ENCODE measurements at places on chromosomes 16 and 17.

- DNase-seq, result no peak
Observed at GRCh38 chr17:72394531-72394930, 273.7 kb downstream of the SOX9 start.

- no peak for DNase-seq
Observed at GRCh38 chr16:5072334-5073278, 963 bp downstream of the ALG1 start.

GRCh38 chr17:58756246-58757161, 850 bp downstream of the PPM1E start:
- no peak for DNase-seq

DNA sequence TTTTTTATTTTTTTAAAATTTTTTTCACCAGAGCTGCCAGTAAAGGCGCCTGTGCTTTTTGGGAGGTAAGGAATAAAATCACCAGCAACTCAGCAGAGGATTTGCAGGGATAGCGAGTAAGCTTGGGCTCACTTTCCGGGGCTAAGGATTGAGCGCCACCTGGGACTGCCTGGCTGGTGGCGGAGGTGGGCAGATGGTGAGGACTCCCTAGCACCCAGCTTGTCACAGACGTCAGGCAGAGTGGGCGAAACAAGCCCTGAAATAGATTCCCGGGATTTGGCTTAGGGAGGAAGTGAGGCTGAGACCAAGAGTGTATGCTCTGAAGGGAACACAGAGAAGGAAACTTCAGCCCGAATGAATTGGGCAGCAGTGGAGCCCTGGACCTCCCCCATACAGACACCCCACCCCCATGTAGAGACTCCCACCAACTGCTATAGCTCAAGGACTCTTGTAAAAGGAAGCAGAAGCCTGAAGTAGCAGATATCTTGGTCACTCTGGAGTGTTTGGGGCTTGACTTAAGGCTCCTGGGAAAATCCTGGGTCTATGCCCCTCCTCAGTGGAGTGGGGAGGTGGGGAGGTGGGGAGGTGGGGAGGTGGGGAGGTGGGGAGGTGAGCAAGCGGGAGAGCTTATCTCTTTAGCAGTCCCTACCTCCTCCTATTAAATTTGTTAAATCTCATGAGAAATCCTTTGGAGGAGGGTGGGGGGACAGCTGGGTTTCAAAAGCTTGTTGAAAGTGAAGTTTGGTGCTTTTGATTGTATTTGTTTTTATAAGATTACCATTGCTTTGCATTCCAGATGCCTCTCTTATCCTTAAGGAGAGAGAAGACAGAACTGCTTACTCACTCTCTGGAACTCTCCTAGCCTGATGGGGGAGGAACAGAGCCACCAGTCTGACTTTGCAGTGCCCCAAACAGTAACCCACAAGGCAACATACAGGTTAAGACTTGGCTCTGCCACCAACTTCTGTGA, 8.2 kb downstream of the ARL4D start:
- no peak for DNase-seq

DNA sequence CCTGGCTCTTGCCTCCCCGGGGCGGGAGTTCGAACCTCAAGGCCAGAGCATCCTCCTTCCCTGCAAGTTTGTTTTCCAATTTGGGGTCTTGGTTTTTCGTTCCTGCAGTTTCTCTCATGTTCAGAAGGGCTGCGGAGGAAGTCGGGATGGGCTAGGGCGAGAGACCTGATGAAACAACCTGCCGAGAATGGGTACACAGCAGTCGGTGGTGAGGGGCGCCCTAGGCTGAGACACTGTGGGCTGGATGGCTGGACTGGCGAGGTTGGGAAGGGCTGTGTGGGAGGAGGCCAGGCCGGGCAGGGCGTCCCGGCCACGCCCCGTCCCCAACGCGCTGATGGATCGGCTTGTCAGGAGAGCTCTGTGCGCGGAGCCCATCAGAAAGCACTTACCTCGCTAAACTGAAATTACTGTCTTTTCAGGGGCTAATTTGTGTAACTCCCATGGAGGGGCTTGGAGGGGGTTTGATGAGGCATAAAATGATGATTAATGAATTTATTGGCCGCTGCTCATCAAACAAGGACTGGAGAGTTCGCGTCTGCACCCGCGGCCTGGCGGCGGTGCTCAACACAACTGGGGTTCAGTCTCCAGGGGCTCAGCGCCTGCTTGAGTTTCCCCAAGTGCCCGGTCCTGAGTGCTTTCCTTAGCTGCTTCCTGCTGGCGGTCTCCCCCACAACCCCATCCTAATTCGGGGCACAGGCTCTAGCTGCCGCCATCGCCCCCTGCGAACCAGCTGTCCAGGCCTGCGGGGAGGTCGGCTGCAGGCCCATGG, 9.0 kb downstream of the IRX5 start:
- no peak for DNase-seq

GRCh38 chr16:85435700-85436099, 177.4 kb upstream of the GSE1 start:
- no peak for DNase-seq

DNA sequence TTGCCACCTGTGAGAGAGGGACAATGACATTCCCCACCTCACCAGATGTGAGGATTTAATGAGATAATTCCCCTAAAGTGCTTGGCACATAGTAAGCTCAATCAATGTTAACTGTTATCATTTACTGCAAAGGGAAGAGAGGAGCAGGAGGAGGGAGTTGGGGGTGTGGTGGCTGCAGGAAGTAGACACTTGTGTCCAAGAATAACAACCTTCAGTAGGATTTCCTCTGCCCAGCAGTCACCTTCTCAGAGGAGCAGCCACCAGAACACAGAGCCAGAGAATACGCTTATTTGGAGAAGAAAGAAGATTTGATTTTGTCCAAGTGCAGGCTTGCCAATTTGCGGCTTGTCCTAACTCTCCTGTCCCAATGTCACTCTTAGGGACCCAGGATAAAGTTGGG, 10.2 kb downstream of the CBX4 start:
- DNase-seq, result no peak

DNA sequence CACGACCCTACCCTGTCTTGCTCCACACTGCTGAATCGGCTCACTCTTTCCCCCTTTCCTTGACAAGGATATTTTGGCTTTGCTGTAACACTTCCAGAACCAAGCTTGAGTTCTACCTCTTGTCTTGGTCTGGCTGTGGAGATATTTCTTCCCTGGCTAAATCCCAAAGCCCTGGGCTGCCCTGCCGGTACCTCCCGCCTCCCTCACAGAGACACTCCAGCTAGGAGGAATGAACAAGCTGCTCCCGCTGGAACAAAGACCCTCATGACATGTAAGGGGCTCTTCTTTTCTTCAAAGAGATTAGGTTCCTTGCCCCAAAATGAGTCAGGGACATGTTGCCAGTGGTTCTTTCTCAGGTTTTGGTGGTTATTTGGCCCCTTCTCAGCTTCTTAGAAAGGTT, 10.8 kb downstream of the INPP5K start:
- DNase-seq, result no peak

DNA sequence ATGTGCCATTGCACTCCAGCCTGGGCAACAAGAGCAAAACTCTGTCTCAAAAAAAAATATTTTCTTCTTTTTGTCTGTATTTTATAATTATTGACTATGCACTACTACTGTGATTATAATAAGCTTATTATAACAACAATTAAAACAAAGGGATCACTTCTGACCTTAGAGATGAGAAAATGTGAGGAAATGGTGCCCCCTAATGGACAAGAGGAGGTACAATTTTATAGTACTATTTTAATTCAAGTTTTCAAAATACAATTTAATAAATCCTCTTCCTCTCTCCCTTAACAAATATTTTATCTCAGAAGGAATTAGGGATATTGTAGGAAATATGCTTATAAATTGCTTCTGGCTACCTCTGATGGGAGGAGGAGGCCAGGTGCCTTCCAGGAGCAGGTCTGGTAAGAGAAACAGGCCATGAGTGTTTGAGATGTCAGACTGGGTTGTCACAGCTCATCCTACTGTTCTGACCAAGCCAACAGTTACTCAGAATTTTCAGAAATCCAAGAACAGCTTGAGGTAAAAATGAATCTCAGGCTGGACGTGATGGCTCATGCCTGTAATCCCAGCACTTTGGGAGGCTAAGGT, 14.0 kb downstream of the VPS53 start:
- no peak for DNase-seq

DNA sequence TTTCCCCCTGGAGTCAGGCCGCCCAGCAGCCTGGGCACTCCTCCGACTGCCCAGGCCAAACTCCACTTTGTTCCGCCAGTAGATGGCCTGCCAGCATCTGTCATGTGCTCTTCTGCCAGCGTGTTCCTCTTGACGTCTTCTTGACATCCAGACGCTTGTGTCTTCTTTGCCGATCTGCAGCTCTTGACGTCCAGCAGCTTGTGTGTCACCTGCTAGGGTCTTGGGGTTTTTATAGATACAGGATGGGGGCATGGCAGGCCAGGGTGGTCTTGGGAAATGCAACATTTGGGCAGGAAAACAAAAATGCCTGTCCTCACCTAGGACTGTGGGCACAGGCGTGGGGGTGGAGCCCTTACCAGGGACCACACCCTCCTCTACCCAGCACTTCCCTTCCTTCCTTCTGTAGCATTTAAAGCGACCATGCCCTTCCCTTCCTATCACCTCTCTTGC, 88.7 kb downstream of the BMERB1 start:
- no peak for DNase-seq

DNA sequence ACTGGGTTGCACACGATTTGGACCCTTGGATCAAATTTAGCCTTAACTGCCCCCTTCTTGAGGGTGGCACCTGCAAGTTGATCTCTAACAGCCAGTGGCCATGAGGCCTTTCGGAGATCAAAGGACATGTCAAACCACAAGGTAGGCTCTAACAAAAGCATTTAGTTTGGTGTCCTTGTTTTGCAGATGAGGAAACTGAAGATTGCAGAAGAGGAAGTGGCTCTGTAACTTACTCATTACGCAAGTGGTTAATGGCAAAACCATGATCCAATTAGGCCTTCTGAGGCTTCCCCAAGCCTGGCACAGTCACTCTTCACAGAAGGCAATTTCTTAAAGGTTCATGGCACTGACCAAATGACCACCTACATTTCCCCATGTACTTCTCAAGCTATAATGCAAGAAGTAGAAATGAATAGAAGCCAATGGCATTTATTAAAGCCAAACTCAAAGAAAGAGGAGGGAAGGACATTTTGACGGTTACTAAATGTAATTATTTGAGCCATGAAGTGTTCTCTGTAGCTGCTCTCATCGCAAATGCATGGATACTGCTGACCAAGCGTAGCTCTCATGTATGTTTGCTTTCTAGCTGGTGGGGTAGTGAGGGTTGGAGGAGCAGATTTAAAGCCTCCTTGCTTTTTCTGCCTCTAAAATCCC, 32.8 kb upstream of the ABCC12 start:
- DNase-seq, result no peak

DNA sequence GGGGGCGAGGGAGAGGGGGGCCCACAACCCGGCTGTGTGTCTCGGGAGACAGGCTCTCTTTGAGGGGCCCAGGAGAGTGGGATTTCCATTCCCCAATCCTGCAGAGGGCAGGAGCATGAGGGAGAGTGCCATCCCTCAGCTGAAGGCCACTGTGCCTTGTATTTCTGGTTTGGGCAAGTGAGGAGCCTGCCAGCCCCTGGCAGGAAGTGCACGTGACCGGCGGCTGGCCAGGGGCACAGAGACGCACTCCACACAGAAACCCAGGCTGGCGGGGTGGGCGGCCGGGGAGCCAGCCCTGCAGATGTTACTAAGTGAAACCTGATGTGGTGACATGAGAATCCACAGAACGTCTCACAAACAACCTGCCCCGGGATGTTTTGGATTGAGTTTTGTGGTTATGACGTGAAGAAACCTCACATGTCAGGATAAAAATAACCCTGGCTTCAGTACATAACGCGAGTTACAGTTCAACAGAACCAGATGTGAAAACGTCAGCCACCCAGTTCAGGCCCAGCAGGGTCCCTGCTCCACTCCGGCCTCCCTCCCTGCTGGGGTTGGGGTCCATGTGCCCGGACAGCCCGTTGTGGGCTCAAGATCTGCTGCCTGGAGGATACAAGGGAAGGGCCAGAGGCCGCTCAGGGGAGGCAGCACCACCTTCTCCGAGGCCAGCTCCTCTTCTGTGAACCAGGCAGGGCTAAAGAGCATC, 51.7 kb upstream of the MTSS2 start:
- peak; percentile 64 for DNase-seq

GRCh38 chr17:76246080-76247066, 6.1 kb upstream of the RNF157 start:
- DNase-seq, result no peak

DNA sequence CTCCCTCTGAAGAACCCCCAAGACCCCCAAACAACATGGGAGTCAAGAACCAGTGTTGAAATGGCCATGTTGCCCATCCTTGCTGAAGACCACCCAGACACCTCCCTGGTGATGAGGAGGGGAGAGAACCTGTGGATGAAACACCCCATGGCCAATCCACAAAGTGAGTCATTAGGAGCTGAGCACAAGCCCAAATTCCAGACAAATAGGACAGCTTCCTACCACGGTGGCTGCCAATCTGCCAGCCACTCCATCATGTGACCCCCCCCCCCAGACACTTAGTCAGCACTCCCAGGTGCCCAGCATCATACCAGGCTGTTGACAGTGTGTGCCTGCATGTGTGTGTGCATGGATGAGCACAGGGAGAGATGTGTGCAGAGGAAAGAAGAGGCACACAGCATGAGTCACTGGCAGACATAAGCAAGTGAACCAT, 26.4 kb upstream of the RPL38 start:
- no peak for DNase-seq

DNA sequence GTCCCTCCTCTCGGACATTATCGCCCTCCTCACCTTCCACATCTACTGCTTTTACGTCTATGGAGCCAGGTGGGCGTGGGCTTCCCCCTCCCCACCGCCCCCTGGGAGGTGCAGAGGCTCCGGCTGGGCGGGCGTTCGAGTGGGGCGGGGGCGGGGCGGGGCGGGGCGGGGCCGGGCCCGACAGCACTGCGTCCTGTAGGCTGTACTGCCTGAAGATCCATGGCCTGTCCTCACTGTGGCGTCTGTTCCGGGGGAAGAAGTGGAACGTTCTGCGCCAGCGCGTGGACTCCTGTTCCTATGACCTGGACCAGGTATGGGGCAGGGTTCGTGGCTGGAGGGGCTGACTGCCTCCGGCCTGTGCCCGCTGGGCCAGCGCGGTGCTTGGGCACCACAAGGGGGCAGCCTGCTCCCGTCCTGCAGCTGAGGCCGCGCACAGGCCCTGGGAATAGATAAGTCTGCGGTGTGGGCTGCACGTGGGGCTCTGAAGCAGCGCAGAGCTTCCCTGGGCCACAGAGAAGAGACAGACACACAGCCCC, 9.2 kb downstream of the PIGQ start:
- DNase-seq, result peak; percentile 60

- DNase-seq, result no peak
Observed at GRCh38 chr17:19336938-19337711, 25.4 kb downstream of the B9D1 start.

GRCh38 chr17:56979091-56979480, 1.2 kb downstream of the SCPEP1 start:
- DNase-seq, result no peak

- DNase-seq, result no peak
Observed at GRCh38 chr17:62712171-62712581, 84.7 kb downstream of the MRC2 start.

GRCh38 chr16:9053006-9053601, 38.3 kb upstream of the HAPSTR1 start:
- DNase-seq, result peak; percentile 21

DNA sequence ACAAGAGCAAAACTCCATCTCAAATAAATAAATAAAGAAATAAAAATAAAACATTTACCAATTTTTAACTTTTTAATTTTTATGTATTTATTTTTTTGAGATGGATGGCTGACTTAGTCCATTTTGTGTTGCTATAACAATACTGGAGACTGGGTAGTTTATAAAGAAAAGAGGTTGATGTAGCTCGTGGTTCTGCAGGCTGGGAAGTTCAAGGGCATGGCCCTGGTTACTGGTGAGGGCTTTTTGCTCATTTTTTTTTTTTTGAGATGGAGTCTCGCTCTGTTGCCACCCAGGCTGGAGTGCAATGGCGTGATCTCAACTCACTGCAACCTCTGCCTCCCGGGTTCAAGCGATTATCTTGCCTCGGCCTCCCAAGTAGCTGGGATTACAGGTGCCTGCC, 14.2 kb upstream of the FOXK2 start:
- DNase-seq, result no peak
